ENCODE measurements at places on chromosomes 16 and 17.

- no peak for DNase-seq
Observed at GRCh38 chr17:36066365-36066985, 2.4 kb downstream of the CCL18 start.

DNA sequence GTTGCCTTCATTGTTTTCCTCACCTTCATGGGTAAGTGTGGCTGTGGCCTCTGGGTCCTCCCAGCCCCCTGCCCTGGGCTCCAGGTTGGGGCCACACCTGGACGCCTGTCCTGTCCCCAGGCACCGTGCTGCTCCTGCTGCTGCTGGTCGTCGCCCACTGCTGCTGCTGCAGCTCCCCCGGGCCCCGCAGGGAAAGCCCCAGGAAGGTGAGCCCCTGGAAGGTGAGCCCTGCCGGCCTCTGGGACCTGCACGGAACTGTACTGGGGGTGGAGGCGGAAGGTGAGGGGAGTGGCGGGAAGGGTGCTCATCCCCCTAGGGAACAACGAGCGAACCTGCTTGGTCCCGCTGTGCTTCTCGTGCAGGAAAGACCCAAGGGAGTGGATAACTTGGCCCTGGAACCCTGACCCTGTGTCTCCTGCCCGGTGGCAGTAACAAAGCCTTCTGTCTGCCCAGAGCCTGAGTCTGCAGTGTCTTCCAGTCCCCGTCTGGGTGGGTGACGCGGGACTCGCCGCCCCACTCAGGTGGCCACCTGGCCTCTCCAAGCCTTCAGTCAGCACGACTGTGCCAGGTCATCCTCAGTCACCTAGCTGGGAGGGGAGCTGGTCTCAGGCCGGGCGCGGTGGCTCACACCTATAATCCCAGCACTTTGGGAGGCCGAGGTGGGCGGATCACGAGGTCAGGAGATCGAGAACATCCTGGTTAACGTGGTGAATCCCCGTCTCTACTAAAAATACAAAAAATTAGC lies 831 bp downstream of the SMIM22 start:
- DNase-seq = no peak

DNA sequence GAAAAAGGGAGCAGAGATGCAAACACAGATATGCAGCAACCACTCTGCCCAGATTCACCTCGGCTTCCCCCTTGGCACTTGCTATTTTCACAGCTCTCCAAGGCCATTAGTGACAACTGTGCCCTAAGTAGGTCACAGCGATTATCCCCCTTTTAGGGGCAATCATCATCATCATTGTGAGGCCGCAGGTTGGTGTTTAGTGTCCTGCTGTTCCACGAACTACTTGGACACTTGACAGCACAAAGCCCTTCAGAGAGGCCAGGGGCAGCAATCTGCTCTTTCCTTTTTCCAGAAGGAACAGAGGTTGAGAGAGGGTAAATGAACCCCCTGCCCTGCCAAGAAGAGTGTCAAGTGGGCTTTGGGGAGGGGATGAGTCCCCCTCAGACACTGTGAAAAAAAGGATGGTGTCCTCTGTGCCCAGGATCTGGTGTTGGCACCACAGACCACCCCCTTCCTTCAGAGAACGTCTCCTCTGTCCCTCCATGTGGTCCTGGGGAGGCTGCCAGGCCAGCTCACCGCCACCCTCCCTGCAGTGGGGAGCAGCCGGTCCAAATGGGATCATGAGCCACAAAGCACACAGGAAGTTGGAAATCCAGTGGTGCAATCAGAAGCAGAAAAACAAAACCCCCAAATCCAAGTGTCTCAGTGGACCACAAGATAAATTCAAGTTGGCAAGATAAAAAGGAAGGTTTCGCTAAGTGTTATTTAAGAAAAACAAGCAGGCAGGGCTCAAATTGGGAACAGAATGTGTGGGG lies 78.4 kb upstream of the MED9 start:
- no peak for DNase-seq

DNA sequence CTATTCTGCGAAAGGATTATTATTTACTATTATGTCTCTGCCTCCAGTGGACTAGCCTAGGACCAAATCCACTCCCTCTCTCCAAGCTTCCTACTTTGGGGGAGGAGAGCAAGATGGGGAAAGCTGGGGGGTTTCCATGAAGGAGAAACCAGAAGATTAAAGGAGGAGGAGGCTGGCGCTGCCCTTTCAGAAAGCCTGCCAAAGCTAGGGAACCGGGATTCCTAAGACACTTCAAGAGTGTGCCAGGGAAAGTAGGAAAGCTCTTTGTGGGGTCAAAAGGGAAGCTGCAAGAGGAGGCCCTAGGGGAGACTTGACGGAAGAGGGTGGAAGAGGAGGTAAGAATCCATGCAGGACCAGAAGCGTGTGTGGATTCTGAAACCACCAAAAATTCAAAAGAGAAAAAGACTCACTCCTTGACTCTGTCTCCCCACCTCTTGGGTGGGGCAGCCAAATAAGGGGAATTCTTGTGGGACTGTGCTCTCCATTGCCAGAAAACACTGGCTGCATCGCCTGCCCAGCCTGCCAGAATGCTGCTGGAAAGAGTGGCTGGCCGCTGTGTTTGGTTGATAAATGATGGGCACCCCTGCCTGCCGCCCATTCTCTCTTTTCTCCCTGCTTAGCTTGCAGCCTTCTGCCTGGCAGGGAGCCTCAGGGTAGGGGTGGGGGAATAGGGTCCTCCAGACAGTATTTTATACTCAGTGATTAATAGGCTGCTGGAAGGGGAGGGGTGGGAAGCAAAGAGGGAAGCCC lies 11.8 kb upstream of the KAT7 start:
- DNase-seq = no peak

DNA sequence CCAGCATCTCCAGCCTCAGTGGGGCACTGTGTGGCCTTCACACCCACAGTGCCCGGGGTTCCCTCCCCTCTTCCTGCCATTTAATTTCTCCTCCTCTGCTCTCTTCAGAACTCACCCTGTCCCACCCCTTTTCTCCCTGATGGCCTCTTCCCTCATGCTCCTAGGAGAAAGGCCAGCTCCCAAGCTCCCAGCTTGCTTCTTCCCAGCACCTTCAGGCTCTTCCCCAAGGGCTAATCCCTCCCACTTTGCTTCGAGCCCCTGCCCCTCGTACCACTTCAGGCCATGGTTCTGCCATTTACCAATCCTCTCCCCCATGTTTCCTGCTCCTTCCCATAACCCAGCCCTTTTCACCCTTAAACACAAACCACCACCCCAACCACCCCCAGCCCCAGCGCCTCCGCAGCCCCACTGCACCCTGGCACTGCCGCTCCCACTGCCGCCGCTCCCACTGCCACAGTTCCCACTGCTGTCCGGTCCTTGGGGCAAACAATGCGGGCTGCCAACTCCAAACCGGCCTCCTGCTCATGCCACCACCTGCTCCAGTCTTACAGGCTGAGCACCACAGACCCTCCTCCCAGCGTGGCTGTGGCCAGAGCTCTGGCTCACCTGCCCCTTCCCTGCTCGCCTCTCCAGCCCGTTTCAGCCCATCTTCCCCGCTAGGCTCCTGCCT lies 28.6 kb downstream of the ADAM11 start:
- DNase-seq = no peak

- DNase-seq = peak; percentile 54
Observed at GRCh38 chr17:49748791-49749190, 15.1 kb downstream of the FAM117A start.

- DNase-seq = no peak
Observed at GRCh38 chr16:55468352-55468990, 10.5 kb upstream of the MMP2 start.

- no peak for DNase-seq
Observed at GRCh38 chr17:51185763-51186332, 19.6 kb downstream of the NME2 start.

GRCh38 chr16:5015351-5015750 lies 18.4 kb downstream of the NAGPA start:
- DNase-seq = no peak

DNA sequence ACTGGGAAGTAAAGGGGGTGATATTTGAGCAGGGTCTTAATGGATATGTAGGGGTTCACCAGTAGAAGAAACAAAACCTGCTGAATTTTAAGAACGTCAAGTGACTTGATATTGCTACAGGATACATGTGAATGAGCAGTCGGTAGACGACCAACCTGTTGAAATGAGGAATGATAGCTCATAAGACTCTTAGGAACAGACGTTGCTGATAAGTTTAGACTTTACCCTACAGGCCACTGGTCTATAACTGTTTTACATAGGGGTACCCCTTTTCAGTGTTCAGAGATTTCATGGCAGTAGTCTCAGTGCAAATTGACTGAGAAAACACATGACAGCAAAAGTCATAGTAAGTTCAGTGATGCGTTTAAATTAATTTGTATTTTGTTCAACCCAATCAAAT lies 45.9 kb downstream of the TMEM114 start:
- DNase-seq = no peak

- DNase-seq = no peak
Observed at GRCh38 chr16:89855986-89856385, 17.4 kb upstream of the TCF25 start.

DNA sequence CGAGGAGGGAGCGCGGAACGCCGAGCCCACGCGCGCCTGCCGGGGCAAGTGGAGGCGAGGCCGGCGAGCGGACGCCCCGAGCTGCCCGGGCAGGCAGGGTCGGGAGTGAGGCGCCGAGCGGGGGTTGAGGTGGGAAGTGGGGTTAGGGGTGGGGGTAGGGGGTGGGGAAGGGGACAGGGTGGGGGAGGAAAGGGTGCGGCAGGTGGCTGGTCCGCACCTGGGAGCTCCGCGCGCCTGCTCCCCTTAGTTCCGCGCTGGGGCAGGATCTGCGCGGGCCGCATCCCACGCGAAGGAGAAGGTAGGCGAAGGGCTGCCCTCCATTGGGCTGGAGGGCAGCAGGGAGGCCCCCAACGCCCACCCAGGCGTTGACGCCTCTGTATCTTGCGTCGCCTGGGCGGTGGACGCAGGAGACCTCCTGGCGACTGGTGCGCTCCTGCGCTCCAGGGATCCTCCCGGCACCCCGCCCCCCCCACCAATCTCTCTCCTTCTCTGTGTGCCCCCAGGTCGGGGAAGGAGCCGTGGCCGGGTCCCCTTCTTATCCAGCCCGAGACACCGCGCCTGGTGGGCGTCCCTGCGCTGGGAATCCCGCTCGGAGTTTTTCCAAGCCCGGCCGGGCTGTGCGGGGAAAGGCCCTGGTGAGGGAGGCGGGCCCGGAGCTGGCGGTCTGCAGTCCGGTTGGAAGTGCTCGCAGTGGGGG lies 51.3 kb upstream of the AMZ2 start:
- no peak for DNase-seq

GRCh38 chr17:17780922-17781590 lies 55.7 kb downstream of the SREBF1 start:
- DNase-seq = no peak

- DNase-seq = no peak
Observed at GRCh38 chr16:79484237-79484636, 116.3 kb downstream of the MAF start.

- no peak for DNase-seq
Observed at GRCh38 chr16:14015948-14016347, 55.2 kb upstream of the MRTFB start.

- DNase-seq = no peak
Observed at GRCh38 chr17:69434164-69434579, 19.7 kb downstream of the MAP2K6 start.

DNA sequence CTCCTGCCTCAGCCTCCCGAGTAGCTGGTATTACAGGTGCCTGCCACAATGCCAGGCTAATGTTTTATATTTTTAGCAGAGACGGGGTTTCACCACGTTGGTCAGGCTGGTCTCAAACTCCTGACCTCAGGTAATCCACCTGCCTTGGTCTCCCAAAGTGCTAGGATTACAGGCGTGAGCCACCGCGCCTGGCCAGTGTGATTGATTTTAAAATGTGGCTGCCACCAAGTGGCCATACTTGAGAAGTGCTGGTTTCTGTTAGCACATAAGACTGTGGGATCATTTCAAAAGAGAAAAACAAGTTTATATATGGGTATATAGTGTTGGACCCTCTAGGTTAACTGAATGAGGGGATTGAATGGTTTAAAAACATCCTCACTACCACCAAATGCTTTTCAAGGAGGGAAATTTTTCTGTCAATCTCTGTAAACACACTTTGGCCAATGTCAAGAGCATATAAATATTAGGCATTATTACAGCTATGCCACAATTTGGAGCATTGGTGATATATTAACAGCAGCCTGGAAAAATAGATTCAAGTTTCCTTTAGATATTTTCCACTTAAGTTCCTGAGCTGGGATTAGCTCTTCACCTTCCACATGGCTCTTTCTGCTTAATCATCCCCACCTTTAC lies 13.5 kb upstream of the DHRS13 start:
- DNase-seq = no peak

GRCh38 chr16:30142672-30143346 lies 19.8 kb upstream of the MAPK3 start:
- no peak for DNase-seq

DNA sequence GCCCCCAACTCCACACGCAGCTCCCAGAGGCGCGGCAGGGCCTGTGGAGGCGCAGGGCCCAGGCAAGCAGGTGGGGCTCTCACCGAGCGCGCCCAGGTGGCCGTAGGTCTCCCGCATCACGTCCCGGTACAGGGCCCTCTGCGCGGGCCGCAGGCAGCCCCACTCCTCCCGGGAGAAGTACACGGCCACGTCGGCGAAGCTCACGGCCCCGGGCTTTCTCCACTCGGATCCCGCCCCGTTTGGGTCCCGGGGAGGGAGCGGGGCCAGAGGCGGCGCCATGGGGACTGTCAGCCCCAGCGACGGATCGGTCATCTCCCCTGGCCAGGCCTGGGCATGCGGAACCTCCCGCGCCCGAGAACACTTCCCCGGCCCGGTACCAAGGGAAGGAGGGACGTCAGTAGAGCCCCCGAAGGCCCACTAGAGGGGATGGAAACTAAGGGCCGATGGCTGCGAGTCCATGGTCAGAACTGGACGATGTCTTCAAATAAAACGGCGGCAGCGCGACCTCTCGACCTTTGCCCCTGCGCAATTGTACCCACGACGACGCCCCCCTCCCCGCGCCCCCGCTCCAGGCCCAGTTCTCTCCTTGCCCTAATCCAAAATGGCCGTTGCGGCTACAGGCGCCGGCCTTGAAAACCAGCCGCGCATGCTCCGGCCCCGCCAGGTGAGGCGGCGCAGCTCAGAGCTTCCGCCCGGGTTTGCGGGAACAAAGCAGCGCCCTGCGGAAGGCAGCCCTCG lies at the start of gene ZNF747:
Gene ZNF747, minus strand, starts transcription at position 491 of the 738 bp plus-strand sequence. Its CDS starts 179 bp downstream, at position 312.
- peak; percentile 87 for DNase-seq
